ENCODE measurements at places on chromosomes 7 and 10.

GRCh38 chr10:43573250-43574000 is 991 bp downstream of the ZNF239 start:
- no peak for DNase-seq

DNA sequence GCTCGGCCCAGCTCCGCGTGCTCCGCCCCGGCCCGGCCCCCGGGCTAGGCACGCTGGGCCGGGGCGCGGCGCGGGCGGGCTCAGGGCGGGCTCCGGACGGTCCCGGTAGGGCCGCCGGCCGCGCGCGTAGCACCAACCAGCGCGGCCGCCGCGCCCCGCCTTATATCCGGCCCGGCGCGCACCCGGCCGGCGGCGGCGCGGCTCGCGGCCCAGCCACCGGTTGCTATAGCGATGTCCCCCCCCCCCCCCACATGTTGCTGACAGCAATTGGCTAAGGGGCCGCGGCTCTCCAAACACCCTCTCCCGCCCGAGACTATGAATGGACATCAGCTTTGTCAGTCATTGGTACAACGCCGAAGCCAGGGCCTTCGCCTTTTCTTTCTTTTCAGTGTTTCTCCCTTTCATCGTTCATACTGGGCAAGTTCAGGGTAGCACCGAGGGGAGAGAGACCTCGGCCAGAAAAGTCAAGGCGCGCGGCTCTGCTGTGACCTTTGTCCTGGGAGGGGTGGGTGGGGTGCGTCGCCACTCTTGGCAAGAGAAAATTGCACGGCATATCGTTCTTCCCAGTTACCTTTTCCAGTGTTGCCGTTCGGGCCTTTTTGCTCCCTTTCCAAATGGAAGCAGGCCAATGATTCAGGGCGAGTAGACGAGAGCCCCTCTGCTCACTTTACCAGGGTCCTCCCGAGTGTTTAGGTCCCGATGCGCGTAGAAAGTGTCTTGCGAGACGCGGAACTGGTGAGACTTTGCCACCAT is 354.2 kb downstream of the DNAJB6 start:
- DNase-seq: no peak

DNA sequence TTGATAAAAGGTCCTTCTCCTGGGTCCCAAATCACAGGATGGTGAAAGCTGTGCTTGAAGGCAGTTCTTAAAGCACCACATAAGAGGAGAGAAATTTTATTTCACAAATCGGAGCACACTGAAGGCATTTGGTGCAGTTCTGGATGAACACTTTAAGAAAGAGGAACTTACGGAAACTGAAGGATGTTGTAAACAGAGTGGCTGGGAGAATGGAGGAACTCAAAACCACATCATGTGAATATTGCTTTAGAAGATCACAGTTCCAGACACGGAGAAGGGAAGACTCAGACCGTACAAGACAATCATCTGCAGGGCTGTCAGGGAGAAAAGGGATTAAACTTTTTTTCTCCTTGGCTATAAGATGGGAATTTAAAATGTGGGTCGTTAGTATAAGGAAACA is 9.0 kb upstream of the GPR141 start:
- DNase-seq: no peak

- DNase-seq: no peak
These were observed 24.3 kb downstream of the ABCB4 start for GRCh38 chr7:87451187-87451586.

GRCh38 chr10:46544989-46545791 is 11.3 kb downstream of the GPRIN2 start:
- no peak for DNase-seq

DNA sequence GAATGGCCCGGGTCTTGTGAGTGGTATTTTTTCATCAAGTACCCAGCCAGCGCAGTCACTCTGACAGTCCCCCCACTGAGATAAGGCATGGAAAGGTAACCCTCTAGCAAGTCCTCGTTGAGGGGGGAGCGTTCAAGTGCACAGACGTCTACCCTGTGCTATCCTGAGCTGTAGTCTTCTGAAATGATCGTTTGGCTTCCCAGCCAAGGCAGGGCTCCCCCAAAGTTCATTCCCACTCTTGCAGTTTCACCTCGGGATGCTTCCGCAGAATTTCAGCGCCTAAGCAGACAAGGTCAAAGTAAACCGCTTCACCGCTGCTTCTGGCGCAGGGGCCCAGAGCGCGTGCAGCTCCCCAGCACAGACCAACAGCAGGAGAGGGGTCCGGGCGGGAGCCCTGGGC is 1.8 kb downstream of the INSYN2A start:
- DNase-seq: no peak

GRCh38 chr7:151552352-151553028 is 32.8 kb upstream of the RHEB start:
- no peak for DNase-seq

- DNase-seq: no peak
These were observed 8.2 kb downstream of the CCSER2 start for GRCh38 chr10:84336406-84337090.

DNA sequence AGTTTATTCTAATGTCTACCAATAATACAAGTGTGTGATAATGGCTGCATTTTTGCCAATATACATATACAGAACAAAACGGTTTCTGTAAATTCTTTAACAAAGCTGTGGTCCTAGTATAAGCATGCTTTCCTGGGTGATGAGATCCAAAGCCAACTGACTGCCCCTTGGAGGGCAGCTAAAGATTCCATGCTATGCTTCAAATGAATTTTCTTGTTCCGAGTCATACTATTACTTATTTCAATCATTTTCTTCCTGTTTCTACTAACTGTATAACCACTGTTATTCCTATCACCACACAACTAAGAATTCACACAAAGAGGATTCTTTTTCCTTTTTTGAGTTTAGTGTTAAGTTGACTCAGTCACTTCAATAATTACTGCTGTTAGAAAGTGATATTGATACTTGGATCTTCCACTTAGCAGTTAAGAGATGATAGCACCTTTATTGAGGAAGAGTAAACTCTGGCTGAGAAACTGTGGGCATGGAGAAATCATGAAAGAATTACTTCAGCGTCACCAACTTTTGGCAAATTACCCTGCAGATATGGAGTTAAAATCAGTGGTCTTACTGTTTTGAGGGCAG is 197.5 kb downstream of the ARL4A start:
- DNase-seq: no peak

- DNase-seq: no peak
These were observed 18.7 kb downstream of the KIFBP start for GRCh38 chr10:69007260-69007659.

DNA sequence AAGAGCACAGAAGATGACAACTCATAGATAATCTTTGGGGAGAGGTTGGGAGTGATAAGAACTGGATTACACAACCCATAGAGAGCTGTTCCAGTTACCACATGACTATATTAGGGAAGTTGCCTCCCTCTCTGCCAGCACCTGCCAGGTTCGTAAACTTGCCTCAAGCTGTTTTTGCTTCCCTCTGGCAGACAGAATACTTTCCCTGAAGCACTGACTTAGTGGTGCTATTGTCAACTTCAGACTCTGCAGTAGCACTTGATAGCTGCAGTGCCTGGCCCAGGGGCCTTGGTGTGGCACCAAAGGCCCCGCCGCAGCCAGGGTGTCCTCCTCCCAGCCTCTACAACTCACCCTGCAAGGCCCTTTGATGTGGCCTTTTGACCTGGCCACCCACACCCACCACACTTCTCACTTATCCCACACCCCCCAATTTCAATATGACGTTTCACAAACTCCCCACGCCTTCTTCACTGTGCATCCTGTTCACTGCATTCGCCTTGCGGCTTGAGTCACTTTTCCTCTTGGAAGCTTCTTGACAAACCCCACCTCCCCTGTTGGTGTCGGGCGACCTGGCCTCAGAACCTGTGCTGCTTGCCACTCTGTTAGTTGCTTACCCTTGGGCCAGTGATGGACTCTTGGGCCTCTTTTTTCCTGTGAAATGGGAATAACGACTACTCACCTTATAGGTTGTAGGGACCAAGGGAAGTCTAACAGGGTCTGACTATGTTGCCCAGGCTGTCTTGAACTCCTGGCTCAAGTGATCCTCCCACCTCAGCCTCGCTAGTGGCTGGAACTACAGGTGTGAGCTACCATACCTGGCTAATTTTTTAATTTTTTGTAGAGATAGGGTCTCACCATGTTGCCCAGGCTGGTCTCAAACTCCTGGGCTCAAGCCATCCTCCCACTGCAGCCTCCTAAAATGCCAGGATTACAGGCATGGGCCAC is 50.2 kb upstream of the PODXL start:
- no peak for DNase-seq

- no peak for DNase-seq
These were observed 44.5 kb downstream of the ICA1 start for GRCh38 chr7:8217200-8218068.

DNA sequence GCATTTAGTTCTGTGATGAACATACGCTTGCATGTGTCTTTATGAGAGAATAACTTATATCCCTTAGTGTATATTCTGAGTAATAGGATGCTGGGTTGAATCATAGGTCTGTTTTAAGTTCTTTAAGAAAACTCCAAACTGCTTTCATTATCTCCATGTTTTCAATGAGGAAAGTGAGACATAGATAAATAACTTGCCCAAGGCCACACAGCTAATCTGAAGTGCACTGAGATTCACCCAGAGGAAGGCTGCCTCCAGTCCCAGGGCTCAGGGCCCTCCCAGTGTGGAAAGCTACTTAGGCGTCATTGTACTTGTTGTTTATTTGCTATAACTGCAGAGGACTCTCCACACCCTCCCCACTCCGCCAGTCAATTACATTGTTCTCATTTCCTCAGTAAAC is 126.7 kb downstream of the INHBA start:
- DNase-seq: no peak

DNA sequence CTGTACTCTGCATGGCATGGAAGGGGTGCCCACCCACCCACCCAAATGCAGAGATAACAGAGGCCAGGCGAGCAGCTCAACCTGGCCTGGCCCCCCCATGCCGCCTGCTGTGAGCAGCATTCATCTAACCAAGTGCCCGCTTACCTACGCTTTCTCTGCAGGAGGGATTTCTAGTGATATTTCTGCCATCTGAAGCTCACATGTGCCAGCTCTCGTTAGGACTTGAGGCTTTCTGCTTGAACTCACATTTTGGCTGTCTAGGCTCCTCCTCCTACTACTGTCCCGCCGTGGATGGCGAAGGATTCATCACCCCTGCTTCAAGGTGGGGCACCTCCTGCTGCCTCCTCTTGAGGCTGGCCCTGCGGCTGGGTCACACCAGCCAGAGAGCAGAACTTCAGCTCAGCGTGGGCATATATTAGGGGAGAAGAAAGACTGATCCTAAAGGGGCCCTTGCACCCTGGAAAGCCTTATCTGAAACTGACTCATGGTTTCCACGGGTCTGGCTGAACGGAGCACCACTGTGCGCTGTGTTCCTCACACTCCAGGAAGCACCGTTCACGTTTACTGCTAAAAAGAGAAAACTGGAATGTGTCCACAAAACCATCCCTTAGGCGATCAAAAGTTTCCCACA is 45.5 kb downstream of the CTBP2 start:
- no peak for DNase-seq

DNA sequence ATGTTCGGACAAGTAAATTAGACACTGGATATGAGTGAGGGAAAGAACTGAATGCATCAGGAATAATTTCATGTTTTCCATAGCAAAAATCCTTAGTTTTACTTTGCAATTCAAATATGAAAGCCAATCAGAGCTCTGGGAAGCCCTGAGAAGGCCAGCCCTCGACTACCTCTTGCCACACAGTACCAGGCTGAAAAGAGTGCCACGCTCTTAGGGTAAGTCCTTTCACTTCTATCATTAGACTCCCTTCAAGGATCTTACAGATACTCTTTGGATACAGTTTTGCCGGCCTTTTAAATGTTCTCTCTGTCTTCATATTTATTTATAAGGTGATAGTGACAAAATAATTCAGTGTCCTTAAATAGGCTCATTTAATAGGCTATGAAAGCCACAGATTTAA is 1.9 kb downstream of the COBL start:
- no peak for DNase-seq

- no peak for DNase-seq
These were observed 98.9 kb downstream of the CARD11 start for GRCh38 chr7:2944739-2945138.

DNA sequence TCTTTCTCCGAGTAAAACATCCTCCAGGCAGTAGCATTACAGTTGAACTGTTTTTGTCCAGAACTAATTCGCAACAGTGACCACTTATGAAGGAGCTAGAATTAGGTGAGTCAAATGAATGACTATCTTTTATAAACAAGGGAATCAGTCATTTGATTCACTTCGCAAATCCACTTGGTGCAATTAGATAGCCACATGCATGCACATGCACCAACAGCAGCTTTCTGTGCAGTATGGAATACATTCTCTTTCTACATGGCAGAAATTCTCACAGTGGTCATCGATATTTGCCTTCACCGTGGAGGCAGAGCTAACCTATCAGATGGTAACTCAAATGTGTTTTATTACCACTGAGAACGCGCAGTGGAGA is 118.8 kb downstream of the CDK6 start:
- DNase-seq: no peak

DNA sequence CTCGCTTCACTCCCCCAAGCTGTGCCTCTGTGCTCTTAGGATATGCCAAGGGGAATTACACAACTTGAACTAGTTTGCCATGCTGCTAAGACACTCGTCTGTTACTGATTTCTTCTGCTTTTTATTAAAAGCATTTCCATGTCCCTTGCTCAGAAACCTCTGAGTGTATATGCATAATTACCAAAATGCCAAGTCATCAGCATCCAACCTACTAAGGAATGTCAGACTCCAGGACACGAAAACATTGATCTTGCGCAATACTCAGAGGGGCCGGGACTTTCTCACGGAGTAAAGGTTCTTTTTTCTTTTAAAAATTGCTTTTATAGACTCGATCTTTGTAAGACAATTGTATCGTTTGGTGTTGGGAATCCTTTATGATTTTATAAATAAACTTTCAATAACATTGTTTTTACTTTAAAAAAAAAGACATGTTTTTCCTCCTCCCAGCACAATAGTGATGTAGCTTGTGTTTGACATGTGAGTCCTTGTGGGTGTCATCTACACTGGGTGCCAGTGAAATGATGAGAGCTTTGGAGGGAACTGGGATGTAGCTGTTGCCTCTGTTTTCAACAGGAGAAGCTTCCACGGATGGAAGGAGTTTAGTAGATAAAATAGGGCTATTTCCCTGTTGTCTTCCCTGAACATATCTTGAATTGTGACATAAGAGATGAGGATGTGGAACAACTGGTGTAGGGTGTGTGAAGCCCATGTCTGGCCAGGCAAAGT is 43.6 kb downstream of the CNNM1 start:
- DNase-seq: no peak

GRCh38 chr10:84256510-84257342 is 11.9 kb downstream of the RGR start:
- DNase-seq: peak; percentile 2
